ENCODE measurements at places on chromosomes 3 and 15. TPM values are rescaled to one million over a fixed set of nuclear protein-coding genes. Genes with fewer than 3 reads are reported as not detected.
A peak's percentile ranks its signal among the peaks of the same experiment; 100 is the strongest.

GRCh38 chr3:78613421-78613879 is 1154.3 kb downstream of the ROBO1 start:
- DNase-seq, result no peak
- no peak overlapping the region for H3K4me3 ChIP-seq

DNA sequence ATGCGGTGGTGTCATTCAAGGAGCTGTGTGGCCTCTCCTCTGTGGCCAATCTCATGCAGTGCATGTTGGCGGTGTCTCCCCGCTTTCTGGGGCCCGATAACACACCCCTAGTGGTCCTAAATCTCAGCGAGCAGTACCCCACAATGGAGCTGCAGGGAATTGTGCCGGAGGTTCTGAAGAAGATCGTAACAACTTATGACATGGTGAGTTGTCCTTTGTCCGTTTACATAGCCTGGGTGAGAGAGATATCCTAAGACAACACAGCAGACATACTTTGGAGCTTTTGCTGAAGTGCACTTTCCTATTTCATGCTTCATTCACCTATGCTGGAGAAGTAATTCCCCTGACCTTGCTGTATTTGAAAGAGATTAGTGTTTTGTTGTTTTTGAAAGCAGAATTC is 130.0 kb downstream of the PLCL2 start:
- no peaks in the 10 kb centered on the region for H3K36me3 ChIP-seq
- no peak for DNase-seq
- no peaks in the 10 kb centered on the region for H3K27me3 ChIP-seq
- no peak overlapping the region for H3K4me3 ChIP-seq
- H3K27ac ChIP-seq, result no peak overlapping the region

- DNase-seq, result peak; percentile 76
- peaks cover 61% of the 10 kb centered on the region for H3K27me3 ChIP-seq
- H3K36me3 ChIP-seq, result no peaks in the 10 kb centered on the region
- H3K4me3 ChIP-seq, result no peak overlapping the region
Measured at GRCh38 chr15:29571792-29572431, 250.4 kb downstream of the TJP1 start.

DNA sequence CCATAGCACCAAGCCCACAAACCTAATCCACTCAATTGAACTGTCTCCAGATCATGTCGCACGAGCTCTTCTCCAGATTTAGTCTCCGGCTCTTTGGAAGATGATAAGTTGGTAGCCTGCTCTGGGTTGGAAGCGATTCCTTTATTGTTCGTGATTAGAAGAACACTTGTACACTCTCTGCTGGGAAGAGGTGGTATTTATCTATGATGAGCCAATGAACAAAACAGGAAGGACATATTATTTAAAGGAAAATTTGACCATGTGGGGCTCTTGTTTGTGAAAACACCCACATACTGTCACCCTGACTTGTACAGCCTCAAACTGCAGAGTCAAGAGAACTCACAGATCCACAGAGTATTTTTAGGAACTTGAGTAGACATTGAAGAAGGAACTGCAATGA is 54.4 kb downstream of the MYZAP start:
- H3K36me3 ChIP-seq, result no peaks in the 10 kb centered on the region
- peaks cover 11% of the 10 kb centered on the region for H3K27me3 ChIP-seq
- H3K4me1 ChIP-seq, result no peaks in the 10 kb centered on the region
- no peak for DNase-seq
- no peak overlapping the region for H3K27ac ChIP-seq

GRCh38 chr15:96273317-96274086 is 57.0 kb upstream of the NR2F2 start:
- H3K4me3 ChIP-seq, result no peak overlapping the region
- H3K36me3 ChIP-seq, result no peaks in the 10 kb centered on the region
- DNase-seq, result no peak
- peaks cover 60% of the 10 kb centered on the region for H3K4me1 ChIP-seq
- no peaks in the 10 kb centered on the region for H3K27me3 ChIP-seq

DNA sequence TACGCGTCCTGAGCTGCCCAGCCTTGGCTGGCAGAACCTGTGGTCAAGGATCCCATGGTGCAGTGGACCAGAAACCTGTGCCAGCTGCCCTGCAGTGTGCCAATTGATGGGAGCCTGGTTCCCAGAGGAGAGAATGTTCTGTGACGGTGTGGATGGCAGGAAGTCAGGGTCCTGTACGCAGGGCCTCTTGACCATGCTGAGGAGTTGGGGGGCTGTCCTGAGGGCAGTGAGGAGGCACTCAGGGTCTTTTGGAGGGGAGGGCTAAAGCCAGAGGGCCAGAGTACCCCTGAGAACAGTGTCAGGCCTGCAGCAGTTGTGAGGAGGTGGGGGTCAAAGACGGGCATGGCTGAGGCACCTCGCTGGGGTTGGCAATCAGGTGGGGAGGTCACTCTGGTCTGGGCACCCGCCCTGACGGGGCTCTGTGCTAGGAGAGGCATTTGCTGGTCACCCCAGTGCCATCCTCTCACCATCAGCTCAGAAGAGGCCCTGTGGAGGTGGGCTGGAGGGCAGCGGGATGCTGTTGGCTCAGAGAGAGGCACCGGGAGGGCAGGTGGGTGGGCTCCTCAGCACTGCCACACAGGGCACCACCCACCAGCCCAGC is 61.0 kb downstream of the SCN5A start:
- H3K4me3 ChIP-seq, result no peak overlapping the region
- H3K4me1 ChIP-seq, result no peaks in the 10 kb centered on the region
- no peaks in the 10 kb centered on the region for H3K27me3 ChIP-seq
- DNase-seq, result peak; percentile 43
- no peak overlapping the region for H3K27ac ChIP-seq
- no peaks in the 10 kb centered on the region for H3K36me3 ChIP-seq

DNA sequence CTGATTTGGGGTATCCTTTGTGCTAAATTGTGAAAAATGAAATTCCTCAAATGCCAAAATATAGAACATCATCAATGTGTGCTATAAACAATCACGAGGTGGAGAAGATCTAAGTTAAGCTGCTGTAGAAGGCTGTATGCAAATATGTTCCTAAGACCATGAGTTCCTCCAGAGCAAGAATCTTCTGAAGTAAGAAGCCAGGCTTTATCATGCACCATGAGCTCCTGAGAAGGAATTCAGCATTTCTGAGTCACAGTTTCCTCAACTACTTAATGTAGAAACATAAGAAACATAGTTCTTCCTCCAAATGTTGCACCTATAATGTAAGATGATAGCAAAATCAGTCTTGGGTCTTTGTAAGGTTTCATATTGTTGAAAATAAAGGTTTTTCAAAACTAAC is 241.7 kb upstream of the MDFIC2 start:
- no peaks in the 10 kb centered on the region for H3K36me3 ChIP-seq
- no peak overlapping the region for H3K4me3 ChIP-seq
- no peak for DNase-seq
- no peak overlapping the region for H3K27ac ChIP-seq
- H3K27me3 ChIP-seq, result no peaks in the 10 kb centered on the region

DNA sequence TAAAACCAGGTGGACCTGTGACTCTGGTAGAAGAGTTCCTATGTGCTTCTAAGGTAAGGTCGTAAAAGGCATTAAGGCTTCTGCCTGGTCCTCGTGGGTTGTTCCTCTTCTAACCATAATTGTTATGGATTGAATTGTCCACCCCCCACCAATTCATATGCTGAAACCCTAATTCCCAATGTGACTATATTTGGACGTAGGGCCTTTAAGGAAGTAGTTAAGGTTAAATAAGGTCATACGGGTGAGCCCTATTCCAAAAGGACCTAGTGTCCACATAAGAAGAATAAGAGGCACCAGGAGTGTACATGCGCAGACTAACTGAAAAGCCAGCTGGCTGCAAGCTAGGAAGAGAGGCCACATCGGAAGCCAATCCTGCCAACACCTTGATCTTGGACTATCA is 1.9 kb downstream of the ADPGK start:
- no peaks in the 10 kb centered on the region for H3K27me3 ChIP-seq
- peaks cover 36% of the 10 kb centered on the region for H3K4me1 ChIP-seq
- no peak overlapping the region for H3K27ac ChIP-seq
- no peak overlapping the region for H3K4me3 ChIP-seq
- DNase-seq, result no peak

GRCh38 chr3:136682740-136683312 is 69.4 kb downstream of the STAG1 start:
- no peaks in the 10 kb centered on the region for H3K36me3 ChIP-seq
- no peak overlapping the region for H3K27ac ChIP-seq
- no peak overlapping the region for H3K4me3 ChIP-seq
- DNase-seq, result no peak
- H3K27me3 ChIP-seq, result no peaks in the 10 kb centered on the region

DNA sequence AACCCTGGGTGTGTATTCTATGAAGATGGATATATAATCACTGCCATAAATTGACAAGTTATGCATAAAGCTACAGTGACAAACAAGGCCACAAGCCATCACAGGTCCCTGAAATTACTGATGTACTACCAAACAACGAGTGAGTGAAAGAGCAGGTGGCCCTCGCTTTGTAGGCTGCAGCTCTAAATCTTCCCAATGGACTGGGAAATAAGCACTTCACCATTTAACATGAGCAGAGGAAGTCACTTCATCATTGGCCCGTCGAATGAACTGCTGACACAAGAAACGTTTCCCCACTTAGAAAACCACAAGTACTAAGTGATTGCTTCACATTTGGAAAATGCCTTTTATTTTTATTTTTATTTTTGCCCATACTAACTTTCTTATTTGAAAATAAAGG is 218.0 kb downstream of the ZNF385D start:
- H3K27ac ChIP-seq, result no peak overlapping the region
- no peak overlapping the region for H3K4me3 ChIP-seq
- DNase-seq, result no peak
- no peaks in the 10 kb centered on the region for H3K4me1 ChIP-seq

GRCh38 chr3:19213603-19214220 is 65.4 kb downstream of the KCNH8 start:
- no peak overlapping the region for H3K4me3 ChIP-seq
- H3K27me3 ChIP-seq, result no peaks in the 10 kb centered on the region
- DNase-seq, result no peak
- no peak overlapping the region for H3K27ac ChIP-seq

The CCR2 gene
- total RNA-seq, result not detected

- no peak for DNase-seq
- no peak overlapping the region for H3K27ac ChIP-seq
- no peak overlapping the region for H3K4me3 ChIP-seq
- H3K36me3 ChIP-seq, result peaks cover 3% of the 10 kb centered on the region
Measured at GRCh38 chr3:126015075-126015474, 46.1 kb downstream of the ROPN1B start.
